ENCODE measurements at places on chromosomes 5 and 9.
A peak's percentile ranks its signal among the peaks of the same experiment; 100 is the strongest.

DNA sequence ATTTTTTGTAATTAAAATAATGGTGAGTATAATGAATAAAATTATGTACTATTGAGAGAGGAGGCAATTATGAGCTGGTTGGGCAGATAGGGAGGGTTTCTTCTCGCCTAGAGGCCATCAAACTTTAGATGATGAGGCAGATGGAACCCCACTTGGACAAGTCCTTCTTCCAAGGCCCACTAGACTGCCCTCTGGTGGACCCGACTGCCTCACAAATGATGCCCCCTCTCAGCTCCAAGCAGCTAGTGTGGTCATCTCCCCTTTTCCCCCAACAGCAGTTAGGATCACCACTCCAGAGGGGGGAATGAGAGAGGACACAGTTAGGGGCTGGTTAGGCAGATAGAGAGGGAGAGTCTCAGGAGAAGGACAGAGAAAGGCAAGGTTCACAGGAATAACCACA, 348.0 kb upstream of the CDH18 start:
- DNase-seq, result no peak

DNA sequence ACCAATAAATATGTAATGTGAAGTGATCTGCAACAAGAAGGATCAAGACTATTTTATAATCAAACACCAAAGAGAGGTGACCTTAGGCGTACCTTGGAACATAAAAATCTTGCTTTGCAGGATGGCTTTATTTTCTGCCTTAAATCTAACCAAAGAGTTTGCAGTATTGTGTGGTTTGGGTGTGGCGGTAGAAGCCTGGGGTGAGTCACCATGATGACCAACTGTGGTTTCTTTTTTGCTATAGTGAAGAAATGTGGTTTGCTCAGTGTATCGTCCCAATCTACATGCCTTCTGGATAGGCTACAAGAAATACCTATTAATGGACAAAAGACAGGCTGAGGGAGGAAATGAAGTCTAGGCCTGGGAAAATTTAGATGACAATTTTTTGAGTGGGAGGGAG, 5.1 kb upstream of the CAST start:
- DNase-seq, result peak; percentile 56

DNA sequence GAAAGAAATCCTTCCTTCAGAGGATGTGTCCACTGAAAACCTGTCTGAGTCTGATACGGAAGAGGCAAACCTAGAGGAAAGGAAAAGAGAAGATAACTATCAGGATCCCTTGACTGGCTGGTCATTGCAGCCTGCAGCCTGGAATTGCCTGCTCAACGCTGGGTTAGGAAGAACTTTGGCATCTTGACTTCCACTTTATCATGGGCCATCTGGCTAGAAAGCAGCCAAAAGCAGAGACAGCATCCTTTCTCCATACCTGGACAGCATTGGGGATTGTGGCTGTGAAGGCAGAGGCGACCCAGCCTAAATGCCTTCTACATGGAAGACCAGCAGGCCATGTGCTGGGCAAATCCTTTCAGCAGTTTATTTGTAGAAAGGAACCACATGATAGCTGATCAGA, 58.7 kb upstream of the PTPN3 start:
- DNase-seq, result no peak

DNA sequence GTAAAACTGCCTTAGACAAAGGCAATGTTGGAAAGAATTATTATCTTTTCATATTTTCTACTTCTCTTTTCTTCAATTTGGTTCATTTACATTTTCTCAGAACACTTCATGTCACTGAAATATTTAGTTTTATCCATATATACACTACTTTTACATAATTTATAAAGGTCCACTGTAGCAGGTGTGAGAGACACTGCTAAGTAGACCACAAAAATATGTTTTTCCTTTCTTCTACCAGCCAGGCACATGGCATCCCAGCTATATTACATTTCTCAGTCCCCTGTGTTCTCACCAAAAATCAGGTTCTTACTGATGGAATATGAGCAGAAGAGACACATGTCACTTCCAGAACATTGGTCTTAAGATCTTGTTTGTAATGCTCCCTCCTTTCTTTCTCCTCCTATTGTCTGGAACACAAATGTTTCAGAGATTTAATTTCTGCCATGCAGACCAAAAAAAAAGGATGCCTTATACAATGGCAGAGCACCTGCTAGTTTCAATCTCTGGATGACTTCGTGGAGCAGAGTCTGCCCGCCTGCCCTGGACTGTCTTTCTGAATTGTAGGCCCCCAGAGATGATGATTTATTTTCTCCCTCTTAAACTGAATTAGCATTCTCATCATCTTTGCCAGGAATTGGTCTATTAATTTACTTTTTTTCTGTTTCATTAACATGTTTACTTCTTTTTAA, 125.4 kb upstream of the ACOT12 start:
- DNase-seq, result no peak

- DNase-seq, result no peak
Measured at GRCh38 chr5:149125386-149125891, 15.9 kb upstream of the ABLIM3 start.

DNA sequence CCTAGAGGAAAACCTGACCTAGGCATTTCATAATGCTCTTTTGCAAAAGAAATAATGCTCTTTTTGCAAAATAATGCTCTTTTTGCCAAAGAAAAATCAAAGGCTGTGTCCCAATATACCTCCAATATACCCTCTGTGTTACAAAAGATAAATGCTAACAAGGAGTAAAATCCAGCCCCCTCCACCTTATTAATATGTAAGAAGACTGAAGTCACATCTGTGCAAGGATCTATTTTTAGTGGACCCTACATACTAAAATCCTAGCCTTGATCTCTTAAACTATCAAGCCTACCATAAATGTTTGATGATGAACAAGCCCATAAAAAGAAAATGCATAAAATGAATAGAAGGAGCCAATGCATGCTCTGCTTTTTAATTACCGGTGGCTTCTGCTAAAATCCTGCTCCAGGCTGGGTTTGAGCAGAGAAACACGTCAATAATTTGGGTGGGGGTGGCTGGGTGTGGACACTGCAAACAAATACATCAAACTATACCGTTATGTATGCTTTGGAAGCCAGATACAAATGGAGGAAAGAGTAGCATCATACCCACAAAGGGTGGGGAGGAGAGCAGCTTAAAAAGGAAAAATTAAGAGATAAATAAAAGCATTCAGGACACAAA, 131.6 kb downstream of the SEMA6A start:
- no peak for DNase-seq

- no peak for DNase-seq
Measured at GRCh38 chr5:131245312-131245711, 18.5 kb upstream of the CDC42SE2 start.

DNA sequence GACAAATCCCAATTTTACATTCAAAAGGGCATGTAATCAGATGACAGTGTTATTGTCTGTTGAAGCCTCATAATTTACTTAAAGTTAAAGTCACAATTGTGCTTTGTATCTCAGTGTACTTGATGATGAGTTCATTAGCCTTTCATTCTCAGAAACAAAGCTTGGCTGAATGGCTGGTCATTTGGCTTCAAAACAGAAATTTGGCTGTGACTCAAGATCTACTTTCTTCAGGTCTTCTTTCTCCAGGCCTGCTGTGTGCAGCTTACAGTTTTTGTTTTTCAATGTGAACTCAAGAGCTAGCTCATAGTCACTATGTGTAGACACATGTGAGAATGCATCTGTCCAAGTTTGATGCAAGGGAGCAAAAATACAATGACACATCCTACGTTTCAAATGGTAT, 2003.6 kb upstream of the WWC1 start:
- no peak for DNase-seq

DNA sequence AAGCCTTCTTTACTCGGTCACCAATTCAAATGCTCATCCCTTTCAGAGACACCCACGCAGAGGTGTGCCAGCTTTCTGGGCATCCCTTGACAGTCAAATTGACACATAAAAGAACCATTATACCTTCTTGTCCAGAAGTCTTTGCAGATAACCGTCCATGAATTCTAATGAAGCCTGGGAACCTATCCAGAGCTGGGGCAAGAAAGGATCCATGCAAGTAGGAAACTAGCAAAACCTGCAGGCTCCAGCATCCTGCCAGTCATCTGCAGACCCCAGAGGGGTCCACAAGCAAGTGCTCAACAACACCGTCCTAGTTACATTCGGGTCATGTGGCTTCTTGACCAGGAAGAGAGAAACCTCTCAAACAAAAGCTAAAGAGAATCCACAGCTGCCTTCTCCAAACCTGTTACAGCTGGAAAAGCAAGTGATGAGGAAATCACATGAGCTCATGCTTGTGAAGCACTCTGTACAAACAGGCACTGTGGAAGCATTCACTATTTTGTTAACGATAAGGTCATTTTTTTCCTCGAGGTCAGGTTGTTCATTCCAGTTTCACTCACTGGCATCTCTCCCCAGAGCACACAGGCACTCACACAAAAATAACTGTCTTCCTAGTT, 80.2 kb upstream of the DMRT1 start:
- no peak for DNase-seq

DNA sequence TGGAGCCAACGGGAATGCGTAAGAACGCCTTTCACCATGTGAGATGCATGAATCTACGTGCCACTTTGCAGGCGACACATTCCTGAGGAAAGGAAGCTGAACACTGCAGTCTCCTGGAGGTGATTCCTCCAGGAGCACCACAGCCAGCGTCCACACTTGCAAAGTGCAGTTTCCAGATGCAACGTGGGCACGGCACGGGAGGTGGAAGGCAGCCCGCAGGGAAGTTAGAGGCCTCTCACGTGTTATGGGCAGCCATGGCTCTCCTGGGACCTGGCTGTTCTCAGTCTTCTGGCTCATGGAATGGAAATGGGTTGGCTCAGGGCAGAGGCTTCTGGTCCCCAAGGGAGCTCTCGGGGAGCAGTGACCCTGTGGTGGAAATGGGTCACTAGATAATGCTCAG, 381.0 kb upstream of the IRX4 start:
- no peak for DNase-seq

GRCh38 chr5:35890021-35891020, 33.6 kb downstream of the IL7R start:
- DNase-seq, result no peak

DNA sequence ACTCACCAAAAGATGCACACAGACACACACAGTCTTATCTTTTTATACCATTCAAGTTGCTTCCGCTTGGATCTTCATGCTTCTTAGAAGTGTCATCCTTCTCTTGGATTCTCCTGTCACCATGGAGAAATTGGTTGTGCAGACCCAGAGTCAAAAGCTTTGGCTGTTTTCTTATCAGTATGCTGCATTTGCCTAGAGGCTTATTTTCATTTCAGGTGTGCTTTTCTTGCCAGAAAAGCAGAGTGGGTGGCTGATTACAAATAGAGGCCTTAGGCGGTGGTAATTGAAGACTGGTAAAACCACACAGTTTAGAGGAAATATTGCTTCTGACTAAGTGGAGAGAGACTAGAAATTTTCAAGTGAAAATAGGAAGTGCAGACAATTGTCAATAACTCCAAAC, 70.2 kb upstream of the TLE4 start:
- DNase-seq, result no peak

DNA sequence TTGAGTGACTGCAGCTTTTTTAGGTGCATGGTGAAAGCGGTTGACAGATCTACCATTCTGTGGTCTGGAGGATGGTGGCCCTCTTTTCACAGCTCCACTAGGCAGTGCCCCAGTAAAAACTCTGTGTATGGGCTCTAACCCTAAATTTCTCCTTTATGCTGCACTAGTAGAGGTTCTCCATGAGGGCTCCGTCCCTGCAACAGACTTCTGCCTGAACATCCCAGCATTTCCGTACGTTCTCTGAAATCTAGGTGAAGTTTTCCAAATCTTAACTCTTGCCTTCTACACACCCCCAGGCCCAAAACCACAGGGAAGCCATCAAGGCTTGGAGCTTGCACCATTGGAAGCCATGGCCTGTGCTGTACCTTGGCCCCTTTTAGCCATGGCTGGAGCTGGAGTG, 1898.1 kb upstream of the NUDT12 start:
- no peak for DNase-seq

DNA sequence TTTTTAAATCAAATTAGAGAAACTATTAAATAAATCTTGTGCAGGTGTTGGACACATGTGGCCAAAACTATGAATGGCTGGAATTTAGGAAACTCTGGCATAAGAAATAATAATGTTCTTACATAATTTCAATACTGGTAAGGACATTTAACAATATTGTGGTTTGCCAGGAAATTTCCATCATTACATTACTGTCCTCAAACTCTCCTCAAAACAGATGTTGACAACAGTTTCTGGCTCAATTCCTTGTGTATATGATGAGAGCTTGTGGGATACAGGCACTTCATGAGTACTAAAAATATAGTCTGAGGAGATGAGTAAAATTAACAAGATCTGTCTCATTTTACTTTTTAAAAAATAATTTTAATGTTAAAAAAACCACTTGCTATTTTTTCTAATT, 27.9 kb downstream of the MCTP1 start:
- DNase-seq, result no peak

- no peak for DNase-seq
Measured at GRCh38 chr5:61704289-61704688, 372.2 kb downstream of the ZSWIM6 start.

DNA sequence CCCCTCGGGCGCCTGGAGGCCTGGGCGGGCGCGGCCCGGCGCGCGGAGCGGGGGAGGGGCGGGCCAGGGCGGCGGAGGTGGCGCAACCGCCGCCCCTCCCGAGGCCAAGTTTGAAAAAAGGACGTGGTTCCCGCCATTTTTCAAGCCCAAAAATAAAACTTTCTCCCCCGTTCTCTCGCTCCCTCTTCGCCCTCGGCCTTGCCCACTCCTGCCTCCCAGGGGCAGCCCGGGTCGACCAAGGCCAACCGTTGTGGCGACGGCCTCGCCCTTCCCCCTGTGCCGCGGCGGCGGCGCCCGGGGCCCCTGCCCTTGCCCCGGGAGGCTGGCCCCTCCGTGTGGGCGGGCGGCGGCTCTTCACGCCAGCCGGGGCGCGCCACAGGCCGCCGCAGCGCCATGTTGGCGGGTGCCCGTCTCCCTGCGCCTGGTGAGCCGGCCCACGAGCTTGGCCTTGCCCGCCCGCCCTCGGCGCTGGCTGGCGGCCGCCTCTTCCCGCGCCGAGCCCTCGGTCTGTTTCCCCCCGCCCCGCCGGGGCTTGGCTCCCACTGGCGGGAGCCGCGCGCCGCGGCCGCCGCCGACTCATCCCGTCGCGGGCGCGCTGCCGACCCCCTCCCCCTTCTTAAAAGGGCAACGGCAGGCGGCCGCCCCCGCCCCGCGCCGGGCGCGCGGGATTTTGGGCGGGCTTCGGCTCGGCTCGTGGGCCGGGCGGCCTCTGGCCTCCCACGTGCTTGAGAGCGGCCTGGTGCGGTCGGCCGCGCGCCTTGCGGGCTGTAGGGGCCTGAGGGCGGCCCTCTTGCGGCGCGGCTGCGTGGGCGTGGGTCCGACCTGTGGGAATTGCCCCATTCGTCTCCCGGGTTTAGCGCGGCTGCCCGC, 1.3 kb downstream of the ANP32B start:
- DNase-seq, result peak; percentile 64

GRCh38 chr9:16571127-16571802, 299.2 kb downstream of the BNC2 start:
- DNase-seq, result no peak

GRCh38 chr5:41649659-41650058, 139.3 kb upstream of the PLCXD3 start:
- DNase-seq, result no peak

GRCh38 chr5:143008809-143009521, 238.8 kb downstream of the ARHGAP26 start:
- DNase-seq, result peak; percentile 83

Measured in CD4-positive, alpha-beta T cell treated with Interleukin-6 at 100 ng/mL for 8 hours (primary cell).